ENCODE measurements at places on chromosomes 13 and 19.

GRCh38 chr13:67841071-67841470 lies 610.9 kb upstream of the PCDH9 start:
- no peak for DNase-seq

DNA sequence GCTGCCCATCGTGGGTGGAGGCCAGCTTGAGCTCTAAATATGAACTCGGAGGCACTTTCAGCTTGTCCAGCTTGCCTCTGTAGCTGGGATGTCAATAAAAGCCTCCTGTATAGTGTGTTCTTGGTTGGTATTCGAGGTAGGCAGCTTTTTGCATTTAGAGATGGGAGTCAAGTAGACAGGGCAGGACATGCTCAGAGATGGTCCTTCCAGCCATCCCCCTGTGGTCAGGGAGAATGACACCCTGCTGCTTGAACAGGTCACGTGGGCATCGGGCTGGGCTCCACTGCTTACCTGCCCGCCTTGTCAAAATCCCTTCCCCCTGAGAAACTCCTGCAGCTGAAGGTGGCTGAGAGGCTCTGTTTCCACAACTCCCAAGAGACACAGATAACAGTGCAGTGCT lies 302.5 kb downstream of the ZNF536 start:
- DNase-seq, result no peak

DNA sequence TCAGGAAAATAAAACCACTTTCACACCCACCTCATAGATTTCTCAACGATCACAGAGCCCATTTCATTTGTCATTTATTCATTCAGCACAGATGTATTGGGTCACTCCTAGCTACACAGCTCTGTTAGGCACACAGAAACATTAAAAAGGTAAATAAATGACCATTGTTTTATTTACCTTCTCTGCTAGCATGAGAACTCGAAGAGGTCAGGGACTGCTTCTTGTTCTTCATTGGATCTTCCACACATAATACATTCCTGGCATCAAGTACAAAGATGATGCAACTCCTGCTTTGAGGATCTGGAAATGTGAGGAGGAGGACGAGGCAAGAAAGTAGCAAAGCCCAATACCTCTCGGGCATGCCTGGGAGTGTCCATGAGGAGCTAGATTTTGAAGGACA lies 168.1 kb downstream of the RBM26 start:
- DNase-seq, result no peak

- no peak for DNase-seq
Observed at GRCh38 chr13:100247937-100248336, 159.0 kb downstream of the PCCA start.

DNA sequence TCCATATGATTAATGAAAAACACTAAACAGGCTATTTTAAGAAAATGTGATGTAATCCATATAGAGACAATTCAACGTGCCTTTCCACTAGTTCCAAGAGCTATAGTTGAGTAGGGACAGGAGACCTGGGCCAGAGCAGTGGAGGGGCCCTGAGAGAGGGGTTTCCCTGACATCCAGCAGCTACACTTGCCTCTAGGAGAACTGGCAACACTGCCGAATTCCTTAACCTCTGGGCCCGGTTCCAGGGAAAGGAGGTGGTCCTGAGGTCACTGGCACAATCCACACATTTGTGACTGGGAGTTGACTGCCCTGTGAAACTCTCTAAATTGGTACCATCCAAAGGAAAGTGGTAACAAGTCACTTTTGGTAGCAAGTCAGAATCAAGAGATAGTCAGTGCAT lies 264.4 kb downstream of the DCLK1 start:
- DNase-seq, result peak; percentile 11

DNA sequence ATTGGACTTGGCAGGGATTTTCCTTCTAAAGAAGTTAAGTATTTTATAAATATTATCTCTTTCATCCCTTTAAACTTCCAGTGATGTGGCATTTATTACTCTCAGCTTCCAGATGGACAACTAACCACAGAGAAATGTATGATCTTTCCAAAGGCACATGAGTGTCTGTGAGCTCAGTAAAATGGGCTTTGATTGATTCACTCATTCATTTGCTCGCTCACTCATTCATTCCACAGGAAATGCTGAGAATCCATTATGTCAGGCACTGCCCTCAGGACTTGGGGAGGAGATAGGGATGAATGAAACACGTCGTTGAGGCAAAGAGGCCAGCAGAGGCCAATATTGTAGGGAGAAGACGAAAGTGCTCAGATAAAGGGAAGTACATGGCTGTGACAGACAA lies 359.3 kb downstream of the EFNB2 start:
- DNase-seq, result peak; percentile 82

- no peak for DNase-seq
Observed at GRCh38 chr13:29654384-29654783, 58.9 kb upstream of the SLC7A1 start.

GRCh38 chr13:111043575-111043982 lies 71.5 kb upstream of the ARHGEF7 start:
- DNase-seq, result peak; percentile 41

DNA sequence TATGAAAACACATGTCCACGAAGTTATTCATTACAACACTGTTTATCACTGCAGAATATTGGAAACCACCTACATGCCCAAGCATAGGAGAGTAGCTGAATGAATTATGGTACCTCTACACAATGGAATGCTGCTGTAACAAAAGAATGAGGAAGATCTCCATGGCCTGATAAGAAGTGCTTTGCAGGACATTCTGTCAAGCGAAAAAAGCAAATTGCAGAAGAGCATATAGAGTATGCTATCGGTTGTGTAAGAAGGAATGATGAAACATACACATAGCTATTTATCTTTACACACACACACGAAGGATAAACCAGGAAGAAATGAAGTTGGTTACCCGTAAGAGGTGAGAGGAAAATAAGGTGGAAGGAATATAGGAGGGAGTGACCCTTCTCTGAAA lies 37.5 kb upstream of the CEACAM20 start:
- DNase-seq, result no peak

- DNase-seq, result no peak
Observed at GRCh38 chr19:39167461-39168257, 29.1 kb upstream of the NCCRP1 start.

DNA sequence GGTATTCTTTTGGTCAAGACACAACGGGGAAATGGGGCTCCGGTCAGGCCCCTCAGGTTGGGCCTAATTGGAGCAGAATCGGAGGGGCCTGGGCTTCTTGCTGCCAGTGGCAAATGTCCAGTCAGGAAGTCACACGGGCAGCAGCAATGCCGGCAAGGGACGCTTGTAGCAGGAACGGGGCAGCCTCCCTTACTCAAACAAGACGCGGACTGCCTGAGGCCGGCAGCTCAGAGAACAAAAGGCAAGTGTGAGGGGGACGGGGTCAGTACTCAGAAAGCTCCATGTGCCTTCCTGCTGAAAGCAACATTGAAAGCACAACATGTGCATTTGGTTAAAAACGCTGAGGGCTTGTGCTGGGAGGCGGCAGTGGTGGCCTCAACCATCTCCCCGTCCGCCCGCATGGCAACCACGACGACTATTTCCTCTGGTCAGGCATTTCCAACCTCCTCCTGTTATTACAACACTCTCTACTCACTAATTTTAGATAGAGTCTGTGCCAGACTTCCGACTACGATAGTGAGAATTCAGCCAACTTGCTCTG lies 20.5 kb upstream of the RASA3 start:
- peak; percentile 57 for DNase-seq

- DNase-seq, result no peak
Observed at GRCh38 chr19:18460900-18461299, 23.0 kb upstream of the ISYNA1 start.

GRCh38 chr19:18713550-18714117 lies 30.2 kb downstream of the CRTC1 start:
- no peak for DNase-seq

GRCh38 chr19:12859546-12859945 lies 21.2 kb downstream of the MAST1 start:
- DNase-seq, result no peak

DNA sequence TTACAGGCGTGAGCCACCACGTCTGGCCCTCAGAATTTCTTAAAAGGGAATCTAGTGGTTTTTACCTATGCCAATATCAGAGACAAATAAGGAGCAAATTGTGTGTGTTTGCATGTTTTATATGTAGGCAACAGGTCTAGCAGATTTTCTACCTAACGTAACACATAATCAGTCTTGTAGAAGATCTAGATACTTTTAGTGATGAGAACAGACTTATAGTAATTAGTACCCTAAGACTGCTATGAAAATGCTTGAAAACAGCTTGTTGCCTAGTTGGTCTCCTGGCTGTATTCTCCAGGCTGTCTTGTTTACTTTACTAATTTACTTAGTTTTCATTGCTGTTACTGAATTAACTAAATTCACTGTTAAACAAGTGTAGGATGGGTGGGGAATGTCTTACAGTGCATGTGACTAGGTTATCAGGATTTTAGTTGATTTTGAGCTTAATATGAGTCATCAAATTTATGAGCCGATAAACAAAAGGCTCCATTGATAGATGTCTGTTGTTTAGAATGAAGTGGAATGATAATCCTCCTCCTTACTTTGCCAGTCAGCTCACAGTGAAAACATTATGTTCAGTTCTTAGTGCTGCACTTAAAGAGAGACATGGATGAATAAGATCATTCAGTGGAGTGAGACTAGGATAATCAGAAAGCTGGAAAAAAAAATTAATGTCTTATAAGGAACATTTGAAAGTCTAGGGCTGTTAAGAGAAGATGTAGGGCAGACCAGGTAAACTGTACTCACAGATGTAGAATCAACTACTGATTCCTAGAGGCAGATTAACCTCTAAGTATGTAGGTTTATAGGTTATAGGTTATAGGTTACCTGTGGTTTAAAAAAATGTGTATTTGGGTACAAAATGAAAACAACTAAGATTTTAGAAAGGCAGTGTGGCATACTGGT lies 22.4 kb downstream of the GTF2F2 start:
- no peak for DNase-seq

DNA sequence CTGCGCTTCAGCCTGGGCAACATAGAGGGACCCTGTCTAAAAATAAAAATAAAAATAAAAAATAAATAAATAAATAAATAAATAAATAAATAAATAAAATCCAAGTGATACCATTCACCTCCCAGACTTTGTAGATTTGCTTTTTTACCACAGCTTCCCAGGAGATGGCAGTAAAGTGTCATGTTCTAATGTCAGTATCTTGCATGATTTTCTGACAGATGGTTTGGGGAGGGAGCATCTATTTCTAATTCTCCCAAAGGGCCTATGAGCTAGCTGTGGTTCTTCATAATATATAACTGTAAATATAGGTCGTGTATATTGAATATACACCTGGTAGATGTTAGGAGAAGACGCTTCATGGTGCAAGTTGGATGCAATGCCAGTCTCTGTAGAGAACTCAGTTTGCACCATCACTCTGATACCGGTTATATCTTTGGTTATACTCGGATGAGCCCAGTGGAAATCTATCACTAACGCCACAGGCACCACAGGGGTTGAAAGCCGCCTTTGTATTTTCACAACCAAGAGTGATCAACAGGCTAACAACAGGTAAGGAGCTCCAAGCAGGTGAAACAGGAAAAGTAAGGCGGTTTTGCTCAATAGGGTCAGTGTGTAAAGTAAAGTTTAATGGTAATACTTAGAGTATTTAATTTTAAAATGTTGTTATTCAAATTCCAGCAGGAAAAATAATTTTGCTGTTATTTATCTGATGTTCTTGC lies 13.9 kb downstream of the APLP1 start:
- DNase-seq, result peak; percentile 77

Data from fibroblast of skin of right quadriceps (primary cell).